BE2C (cell line): ENCODE measurements at places on chromosomes 6 and 20.

DNA sequence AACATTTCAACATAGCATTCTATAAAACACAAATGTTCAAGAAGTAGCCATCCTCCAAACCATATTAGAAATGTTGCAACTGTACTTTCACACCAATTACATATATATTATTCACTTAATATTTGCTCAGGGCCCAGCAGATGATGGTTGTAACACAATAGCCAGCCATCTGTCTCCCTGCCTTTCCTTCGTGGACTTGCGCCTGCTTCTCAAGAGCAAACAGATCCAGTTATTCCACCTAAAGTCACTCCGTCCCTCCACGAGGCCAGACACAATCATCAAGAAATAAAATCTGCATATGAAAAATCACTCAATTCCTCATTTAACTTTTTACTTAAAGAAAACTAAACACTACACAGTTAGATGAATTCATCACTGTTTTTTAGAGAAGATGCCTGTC lies 160.4 kb downstream of the RALGAPA2 start:
- DNase-seq, result no peak

DNA sequence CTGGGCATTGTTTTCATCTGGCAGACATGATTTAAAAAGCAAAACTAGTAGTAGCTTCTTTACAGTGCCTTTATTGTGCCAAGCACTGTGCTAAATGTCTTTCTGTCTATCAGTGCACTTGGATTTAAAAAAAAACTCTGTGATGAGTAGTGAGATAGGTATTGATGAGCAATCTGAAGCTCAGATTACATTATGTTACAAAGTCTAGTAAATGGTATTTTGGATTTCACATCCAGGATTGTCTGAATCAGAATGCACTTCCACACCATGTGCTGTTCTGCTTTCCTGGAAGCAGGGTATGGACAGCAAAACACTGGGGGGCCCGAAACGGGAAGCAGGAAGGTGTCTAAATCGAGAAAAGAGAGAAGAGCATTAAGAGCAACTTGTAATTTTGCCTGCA lies 103.4 kb upstream of the CCN2 start:
- DNase-seq, result no peak

GRCh38 chr6:148109732-148110131 lies 232.9 kb upstream of the SASH1 start:
- no peak for DNase-seq

DNA sequence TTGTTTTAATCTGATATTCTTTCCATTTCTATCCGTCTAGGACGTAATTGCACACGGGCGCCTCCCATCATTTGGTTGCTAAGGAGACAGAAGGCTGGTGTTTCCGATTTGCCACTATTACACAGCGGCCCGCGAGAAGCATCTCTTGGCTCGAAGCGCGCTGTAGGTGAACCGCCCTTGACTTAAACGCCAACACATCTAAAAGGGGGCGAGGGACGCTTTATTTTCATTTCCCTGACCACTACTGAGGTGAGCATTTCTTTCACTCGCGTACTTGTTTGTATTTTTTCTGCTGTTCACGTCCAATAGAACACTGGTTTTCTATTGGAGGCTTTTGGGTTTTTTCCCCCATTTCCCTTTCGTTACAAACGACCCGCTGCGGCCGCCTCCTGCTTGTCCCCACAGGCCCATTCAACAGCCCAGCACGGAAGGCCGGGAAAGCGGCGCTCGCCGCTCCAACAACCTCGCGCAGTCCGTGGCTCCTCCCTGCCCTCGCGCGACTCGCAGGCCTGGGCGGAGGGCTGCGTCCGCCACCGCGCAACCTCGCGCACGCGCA lies 505 bp upstream of the WRNIP1 start:
- peak; percentile 59 for DNase-seq

GRCh38 chr6:161409353-161409752 lies 135.5 kb upstream of the AGPAT4 start:
- no peak for DNase-seq

- DNase-seq, result no peak
Measured at GRCh38 chr6:41682497-41683272, 44.4 kb downstream of the MDFI start.

GRCh38 chr6:90466154-90466940 lies 120.5 kb downstream of the MAP3K7 start:
- DNase-seq, result no peak

DNA sequence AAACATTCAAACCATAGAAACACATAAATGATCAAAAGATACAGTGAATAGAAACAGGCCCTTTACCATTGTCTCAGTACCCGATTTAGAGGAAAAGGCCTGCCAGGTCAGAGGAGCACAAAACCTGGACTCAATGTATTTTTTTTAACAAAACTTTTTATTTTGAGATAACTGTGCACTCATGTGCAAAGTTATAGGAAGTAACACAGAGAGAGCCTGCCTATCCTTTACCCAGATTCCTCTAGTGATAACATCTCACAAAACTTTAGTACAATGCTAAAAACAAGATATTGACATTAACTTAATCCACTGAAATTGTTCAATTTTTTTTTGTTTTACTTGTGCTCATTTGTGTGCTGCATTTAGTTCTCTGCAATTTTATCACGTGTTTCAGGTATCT lies 36.8 kb upstream of the SAMD3 start:
- DNase-seq, result no peak

GRCh38 chr6:132811276-132811675 lies 3.1 kb upstream of the RPS12 start:
- DNase-seq, result no peak

GRCh38 chr6:75735491-75736186 lies 13.4 kb upstream of the MYO6 start:
- no peak for DNase-seq

DNA sequence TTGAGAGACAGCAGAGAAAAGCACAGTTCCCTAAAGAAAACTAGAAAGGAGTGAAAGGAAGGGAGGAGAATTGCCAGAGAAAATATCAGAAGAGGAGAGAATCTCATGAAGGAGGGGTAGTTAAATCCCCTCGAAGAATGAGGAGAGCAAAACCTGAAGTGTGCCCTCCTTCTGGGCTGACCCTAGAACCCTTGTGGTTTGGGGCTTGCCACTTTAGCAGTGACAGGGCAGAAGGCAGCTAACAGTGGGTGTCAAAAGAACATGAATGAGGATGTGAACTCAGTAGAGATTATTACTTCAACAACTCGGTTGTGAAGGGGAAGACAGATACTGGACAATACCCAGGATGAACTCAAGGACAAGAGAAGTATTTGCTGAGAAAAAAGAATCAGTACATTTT lies 73.6 kb downstream of the RALGAPA2 start:
- DNase-seq, result no peak

DNA sequence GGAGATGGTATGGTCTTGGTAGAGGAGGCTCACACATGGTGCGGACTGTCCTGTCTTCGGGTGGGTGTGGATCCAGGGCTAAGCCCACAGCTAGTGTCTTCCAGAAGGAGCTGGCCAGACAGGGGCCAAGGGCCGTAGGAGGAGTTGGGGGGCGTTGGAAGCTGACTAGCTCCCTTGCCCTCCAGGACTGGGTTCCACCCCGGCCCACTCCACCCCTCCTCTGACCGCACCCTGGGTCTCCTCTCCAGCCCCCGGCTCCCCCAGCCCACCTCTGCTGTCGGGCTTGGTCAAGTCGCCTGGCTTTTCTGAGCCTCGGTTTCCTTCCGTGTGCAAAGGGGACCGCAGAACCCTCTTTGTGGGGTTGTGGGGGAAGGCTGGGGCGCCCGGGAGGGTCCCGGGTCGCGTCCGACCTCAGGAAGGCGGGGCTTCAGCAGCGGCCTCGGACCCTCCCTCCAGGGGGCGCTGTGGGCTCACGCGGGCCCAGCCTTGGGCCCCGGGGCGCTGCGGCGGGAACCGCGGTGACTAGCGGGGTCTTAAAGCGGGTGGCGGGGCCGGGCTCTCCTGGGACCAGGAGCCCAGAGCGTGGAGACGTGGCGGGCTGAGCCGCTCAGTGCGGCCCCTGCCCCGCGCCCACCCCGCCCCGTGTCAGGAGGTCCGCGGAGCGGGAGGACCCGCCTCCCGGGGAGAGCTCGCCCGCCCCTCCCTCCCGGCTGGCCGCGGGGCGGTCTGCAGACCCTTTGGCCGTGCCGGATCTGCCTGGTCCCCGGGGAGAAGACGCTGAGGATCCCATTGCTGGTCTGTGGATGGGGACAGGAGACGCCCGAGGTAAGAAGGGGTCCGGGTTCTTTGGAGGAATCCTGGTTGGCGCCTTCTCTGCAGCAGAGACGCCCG lies 5.4 kb downstream of the NPBWR2 start:
- DNase-seq, result peak; percentile 90

DNA sequence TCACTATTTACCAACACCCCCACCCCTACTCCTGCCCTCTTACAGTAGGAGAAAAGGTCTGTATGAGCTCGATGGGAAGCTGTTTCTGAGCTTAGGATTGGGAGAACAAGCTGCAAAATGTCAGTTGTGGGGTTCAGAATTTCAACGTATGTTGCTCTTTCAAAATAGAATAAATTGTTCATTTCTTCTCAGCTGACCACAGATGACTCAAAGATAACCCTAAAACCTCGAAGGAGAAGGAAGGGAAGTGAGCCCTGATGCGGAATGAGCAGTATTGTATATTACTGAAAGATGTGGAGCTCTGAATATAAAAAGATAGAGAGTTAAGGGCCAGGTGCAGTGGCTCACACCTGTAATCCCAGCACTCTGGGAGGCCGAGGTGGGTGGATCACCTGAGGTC lies 35.9 kb upstream of the MYLIP start:
- DNase-seq, result no peak

GRCh38 chr6:116840091-116840490 lies 11.2 kb upstream of the GPRC6A start:
- DNase-seq, result no peak

DNA sequence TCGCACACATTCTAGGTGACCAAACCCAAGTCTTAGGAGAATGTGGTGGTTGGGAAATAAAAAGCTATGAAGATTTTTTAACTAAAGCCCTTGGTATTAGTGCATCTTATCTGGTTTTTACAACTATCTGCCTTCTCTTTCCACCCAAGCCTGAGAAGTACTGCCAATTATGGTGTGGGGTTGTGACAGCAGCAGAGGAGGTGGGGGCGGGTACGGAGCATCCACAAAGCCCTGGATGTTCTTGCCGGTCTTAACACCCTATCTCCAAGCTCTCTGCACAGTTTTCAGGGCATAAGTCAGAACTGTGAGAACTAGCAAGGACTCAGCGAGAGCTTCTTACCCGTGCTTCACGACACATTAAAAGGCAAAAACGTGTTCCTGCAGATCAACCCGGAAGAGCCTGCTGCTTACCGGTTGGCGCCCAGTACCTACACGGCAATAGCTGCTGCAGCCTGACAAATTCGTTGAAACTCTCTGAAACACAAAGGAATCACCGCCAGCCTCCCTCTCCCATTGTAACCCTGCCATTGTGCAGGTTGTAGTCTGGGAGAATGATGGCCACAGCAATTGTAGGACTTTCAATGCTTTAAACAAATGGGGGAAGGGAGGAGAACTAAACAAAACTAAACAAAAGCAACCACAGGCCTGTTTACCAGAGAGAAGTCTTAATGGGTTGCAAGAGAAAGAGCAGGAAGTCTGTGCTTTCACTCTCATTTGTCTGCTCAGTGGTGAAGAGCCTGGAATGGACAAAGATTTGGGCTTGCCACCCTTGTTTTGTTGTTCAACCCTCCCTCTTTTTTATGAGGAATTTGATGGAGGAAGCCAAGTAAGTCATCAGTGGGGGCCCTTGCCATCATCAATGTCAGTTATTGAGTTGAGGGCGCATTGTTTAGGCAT lies 461.0 kb upstream of the JARID2 start:
- no peak for DNase-seq

DNA sequence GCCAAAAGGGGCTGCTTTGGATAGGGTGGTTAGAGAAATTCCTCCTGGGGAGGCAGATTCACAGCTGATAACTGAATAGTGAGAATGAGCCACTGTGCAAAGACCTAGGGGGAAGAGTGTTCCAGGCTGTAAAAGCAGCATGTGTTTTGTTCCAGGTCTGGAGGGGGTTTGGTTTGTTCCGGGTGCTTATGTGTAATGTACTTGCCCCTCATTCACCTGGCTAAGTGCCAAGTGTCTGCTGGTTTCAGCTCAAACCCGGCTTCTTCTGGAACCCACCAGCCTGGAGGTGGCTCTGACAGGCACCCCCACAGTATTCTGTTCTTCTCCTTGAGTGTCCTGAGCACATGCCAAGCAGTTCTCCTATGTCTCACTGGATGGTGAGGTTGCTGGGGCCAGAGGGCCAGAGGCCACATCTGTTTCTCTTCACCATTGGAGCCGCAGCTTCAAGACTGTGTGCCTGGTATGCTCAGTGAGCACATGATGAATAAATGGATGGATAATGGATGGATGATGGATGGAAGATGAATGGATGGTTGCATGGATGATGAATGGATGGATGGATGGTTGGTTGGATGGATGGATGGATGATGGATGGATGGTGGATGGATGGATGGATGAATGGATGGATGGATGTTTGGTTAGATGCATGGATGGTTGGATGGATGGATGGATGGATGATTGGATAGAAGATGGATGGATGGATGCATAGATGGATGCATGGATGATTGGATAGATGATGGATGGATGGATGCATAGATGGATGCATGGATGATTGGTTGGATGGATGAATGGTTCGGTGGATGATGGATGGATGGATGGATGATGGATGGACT lies 227.6 kb downstream of the BMP7 start:
- no peak for DNase-seq

DNA sequence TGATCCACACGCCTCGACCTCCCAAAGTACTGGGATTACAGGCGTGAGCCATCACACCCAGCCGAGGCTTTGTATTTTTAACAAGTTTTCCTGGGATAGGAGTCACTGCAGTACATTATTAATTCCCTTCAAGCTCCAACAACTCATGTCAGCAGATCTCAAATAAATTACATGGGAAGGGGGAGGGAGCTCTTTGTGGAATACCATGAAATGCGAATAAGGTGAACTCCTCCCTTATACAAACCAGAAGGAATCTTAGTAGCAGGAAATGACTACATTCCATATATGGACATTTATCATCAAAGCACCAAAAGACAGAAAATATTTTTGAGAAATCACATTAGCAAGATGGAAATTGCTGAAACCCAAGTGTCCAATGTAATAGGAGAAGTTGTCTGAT lies 2.9 kb downstream of the GSS start:
- DNase-seq, result no peak

DNA sequence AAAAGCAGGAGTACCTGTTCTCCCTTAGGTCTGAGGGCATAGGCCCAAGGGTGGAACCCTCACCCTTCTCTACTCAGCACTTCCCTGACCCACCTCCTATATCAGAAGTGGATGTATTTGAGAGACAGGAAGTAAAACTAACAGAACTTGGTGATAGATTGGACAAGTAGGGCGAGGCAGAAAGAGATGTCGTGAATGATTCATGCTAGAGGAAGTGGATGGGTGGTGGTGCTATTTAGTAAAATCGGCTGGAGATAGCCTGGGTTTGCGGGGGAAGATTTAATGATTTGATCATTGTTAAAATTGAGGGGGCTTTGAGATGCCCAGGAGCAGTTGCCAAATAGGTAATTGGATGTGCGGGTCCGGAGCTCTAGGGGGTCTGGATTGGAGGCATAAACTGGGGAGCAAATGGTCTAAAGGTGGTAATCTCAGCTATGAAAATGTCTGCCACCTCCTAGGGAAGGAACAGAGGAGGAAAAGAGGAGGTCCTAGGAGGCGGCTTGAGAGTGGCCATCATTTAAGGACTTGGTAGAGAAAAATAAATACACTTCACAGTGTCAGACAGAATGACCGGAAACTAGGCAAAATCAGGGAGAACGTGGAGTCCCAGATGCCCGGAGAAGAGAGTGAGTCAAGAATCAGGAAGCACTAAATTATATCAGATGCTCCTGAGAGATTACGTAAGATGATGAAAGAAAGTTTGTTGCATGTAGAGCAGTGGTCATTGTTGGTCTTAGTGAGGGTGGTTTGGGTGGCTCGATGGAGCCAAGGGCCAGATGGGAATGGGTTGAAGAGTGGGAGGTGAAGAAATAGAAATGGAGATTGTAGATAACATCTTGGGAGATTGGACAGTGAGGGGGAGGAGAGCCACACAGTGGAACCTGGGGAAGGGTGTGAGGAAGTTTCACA lies 142.0 kb downstream of the CEP57L1 start:
- no peak for DNase-seq
